ENCODE measurements at places on chromosomes 16 and 17.

- no peak for DNase-seq
These were observed 25.5 kb downstream of the MAP3K14 start for GRCh38 chr17:45291171-45291805.

GRCh38 chr16:54266363-54266955 is 20.1 kb downstream of the IRX3 start:
- DNase-seq = no peak

DNA sequence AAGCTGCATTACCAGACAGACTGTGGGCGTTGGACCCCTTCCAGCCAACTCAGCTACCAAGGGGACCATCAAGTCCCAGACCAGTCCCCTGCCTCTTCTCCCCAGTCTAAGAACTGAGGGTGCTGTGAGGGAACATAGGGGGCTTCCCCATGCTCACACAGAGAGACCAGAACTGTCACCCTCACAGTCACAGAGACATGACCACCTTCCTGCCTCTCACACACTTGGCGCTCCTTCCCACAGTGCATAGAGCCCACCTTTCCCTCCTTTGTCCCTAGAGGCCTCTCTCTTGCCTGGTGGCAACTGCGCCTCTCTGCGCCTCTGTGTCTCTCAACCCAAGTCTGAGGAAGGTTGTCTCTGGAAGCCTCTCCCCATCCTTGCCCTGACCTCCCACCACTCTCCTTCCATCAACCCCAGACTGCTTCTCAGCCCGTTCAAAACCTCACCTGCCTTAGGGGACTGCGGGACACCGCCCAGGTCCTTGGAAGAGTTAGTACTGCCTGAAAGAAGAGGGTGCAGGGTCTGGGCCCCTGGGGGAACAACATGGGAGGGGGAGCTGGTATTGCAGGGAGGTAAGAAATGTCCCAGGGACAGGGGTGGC is 6.1 kb upstream of the LHX1 start:
- DNase-seq = no peak

GRCh38 chr16:24146518-24146917 is 109.6 kb upstream of the CACNG3 start:
- DNase-seq = no peak

GRCh38 chr16:28826141-28826540 is 3.3 kb downstream of the ATXN2L start:
- DNase-seq = no peak

Measured in DMS 273 treated with DMSO at 0.1 percent for 48 hours (cell line).